ENCODE measurements at places on chromosomes 12 and 14.

DNA sequence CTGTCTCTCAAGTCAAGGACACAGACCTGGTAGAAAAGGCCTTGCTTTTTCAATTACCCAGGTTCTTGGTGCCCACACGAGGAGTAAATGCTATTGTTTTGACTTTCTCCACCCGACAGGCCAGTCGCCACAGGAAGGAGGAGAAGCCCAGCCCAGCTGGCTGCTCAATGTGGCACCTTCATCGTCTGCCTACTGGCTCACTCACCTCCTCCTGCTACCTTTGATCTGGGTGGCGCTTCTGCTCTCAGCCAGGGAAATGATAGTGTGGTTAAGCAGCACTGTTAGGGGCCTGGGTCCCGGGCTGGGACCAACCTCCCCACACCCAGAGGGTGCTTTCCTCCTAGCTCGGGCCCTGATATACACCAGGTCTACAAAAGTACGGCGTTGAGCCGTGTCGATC, 75.0 kb upstream of the FZD10 start:
- no peak for DNase-seq

DNA sequence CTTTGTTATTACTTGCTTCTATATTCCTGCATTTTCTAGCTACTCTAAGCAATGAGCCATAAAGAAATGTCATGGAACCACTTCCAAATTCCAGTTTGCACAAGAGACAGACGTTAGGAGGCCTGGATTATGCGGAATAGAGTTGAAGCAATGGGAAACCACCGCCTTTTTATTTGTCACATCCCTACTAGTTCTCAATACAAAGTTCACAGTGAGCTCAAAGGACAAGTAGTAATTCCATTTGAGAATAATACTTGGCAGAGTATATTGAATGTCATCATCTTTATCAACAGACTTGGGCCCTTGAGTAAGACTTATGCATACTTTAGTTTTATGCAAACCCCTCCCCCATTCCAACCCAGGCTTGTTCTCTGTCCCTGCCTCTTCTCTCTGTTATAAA, 3.7 kb upstream of the SLC15A5 start:
- no peak for DNase-seq

GRCh38 chr14:34012978-34013720, 62.3 kb upstream of the EGLN3 start:
- no peak for DNase-seq

- DNase-seq = peak; percentile 84
Observed at GRCh38 chr14:100108042-100108825, 43.0 kb downstream of the EVL start.

DNA sequence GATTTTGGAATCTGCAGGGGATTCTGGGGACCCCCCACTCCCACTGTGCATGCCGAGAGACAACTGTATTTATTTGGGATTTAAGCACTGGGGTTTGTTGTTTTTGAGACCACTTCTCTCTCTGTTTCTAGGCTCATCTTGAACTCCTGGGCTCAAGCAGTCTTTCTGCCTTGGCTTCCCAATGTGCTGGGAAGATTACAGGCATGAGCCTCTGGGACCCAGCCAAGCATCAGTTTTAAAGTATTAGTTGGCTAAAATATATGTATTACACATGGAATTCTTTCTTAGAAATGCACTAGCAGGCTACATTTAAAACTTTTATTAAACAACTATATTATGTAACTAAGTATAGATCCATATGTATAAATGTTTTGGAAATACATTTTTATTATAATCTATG, 78.3 kb downstream of the AEBP2 start:
- DNase-seq = no peak

GRCh38 chr14:53019406-53019805, 68.6 kb upstream of the FERMT2 start:
- DNase-seq = no peak

DNA sequence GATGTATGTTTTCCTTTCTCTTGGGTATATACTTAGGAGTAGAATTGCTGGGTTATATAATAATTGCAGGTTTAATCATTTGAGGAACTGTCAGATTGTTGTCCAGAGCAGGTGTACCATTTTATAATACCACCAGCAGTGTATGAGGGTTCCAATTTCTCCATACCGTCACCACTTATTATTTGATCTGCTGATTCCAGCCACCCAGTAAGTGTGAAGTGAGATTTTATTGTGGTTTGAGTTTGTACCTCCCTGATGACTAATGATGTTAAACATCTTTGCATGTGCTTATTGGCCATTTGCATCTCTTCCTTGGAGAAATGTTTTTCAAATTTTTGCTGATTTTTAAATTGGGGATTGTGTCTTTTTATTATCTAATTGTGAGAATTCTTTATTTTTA, 15.1 kb downstream of the NCKAP5L start:
- no peak for DNase-seq

DNA sequence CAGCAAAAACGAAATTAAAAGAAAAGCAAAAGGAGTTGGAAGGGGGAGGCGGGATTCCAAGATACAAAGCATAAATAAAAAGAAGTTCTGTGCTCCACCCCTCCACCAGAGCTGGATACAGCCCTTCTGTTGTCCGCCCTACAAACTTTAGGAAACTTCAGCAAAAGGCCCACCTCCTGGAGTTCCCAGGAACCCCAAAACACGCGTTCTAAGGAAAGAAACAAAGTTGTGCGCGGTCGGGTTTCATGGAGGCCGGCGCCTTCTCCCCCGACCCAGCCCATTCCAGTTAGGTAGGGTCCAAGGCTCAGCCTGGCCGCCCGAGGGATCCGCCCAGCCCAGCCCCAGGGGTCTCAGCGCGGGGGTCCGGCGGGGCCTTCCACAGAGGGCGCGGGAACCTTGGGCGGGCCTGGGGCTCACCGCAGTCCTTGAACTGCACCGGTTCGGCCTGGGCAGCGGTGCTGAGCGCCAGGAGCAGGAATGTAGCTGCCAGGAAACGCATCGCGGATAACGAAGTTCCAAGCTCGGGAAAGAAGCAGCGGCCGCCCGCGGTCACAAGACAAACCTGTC, at the start of gene NPC2:
TSS of gene NPC2 (minus strand) at position 530 of the 567 bp plus-strand sequence. CDS start at position 499, 31 bp downstream.
- no peak for DNase-seq

DNA sequence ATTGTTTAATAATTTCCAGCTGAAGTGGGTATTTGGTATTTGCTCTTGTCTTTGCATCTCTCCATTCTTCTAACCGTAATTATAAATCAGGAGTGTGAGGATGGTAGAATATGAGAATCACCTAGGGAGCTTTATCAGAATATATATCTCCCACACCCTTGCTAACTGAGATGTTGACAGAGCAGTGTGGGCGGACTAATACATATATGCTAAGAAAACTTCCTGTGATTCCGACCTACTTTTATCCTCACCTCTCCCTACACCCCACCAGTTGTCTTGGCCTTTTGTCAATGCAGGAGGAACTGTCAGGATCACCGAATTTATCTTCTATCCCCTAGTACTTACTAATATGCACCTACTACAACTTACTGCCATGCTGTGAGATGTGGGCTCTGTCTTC, 14.7 kb upstream of the GNPNAT1 start:
- no peak for DNase-seq

DNA sequence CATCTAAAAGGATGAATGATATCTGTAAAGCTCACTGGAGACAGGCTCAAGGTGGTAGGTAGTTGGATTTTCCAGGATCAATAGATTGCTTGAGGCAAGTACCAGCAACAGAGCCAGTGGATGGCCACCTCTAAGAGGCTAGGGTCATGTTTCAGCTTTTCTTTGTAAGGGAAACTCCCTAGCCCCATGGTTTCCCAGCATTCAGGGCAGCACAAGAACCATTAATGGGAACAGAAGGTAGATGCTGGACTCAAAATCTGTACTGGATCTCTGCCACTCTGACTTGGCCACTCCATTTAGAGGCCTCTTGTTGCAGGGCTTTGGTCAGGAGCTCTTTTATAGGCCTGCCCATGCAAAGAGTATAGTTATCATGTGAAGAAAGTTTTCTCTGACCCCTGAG, 76.1 kb upstream of the DYRK2 start:
- DNase-seq = no peak

DNA sequence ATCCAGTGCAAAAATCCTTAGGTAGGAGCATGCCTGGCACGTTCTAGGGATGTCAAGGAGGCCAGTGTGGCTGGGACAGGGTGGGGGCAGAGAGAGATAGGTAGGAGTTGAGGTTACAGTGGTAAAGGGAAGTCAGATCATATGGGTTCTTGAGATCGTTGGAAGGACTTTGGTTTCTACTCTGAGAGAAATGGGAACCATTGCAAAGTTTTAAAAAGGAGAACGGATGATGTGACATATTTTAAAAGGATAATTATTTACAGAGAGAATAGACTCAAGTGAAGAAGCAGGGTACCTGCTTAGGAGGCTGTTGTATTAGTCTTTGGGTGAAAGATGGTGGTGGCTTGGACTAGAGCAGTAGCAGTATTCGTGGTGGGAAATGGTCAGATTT, 47.6 kb upstream of the ATP2B1 start:
- no peak for DNase-seq

DNA sequence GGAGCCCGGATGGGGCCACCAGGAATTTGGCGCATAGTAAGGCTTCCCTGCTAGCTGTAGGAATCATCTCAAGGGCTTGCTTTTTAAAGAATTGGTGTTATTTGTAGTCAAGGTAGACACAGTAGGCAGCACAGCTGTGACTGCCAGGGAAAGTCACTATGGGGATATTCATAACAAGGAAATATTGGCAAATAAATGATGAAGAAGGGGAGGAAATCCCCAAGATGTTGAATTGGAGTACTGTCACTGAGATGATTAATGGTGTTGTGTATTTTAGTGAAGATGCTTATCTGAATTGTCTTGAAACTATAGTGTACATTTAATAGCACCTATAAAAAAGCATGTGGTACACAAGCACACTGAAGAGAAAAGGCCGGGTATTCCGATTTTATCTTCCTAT, 118.9 kb downstream of the NPAS3 start:
- DNase-seq = no peak

GRCh38 chr12:125171267-125171666, 106.0 kb downstream of the AACS start:
- DNase-seq = no peak

DNA sequence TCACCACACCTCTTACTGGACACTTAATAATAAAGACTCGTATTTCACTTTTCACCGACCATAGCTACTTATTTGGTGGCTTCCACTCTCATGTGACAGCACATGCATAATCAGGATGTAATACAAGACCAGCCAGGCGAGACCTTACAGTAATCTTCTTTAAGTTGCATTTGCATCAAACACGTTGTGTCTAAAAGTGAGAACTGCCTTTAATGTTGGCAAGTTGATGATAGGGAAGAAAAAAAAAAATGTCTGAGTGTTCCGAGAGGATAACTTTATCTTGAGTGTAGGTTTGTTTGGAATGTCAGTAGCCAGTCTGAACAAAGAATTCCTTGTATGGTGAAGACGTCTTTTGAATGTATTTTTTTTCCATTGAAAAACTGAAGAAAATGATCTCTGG, 440.4 kb downstream of the ADAMTS20 start:
- no peak for DNase-seq

DNA sequence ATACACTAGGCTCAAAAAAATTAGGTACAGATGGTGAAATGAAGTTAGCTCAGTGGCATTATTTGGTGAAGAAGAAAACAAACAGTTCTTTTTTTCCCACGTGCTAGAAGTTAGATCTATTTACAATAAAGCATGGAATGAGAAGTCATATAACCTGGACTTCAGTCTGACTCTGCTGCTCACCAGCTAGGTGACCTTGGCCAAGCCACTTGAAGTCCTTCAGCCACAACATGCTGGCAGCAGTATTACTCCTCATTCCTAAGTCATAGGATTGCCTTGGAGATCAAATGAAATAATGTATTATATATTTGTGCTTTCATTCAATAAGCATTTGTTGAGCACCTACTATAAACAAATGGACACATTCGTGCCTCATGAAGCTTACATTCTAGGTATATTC, 45.2 kb downstream of the PTHLH start:
- no peak for DNase-seq

DNA sequence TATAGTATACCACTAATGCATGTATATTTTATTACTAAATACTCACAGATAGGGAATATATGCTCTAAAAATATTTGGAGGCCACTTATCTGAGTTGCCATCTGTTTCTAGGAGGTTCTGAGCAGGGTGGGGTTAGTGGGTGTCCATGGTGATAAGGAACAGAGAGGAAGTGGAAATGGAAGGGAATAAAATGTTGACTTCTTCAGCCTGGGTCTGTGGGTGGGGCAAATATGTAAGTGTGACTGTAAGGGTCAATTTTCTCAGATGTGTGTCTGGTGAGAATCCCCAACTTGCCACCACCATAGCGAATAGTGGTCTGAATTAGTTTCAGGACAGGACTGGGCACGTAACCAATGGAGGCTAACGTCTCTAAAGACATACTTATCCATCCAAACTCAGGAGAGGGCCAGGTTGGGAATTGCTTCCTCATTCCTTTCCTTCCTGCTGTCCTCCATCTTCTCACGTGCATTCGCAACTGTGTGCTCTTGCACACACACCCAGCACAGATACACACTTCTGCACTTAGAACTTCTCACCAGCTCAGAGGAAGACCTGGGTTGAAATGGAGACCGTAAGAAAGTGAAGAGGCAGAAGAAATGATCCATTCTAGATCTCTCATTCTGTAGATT, 54.2 kb upstream of the GZMB start:
- no peak for DNase-seq

GRCh38 chr12:50614167-50614759, 109.5 kb downstream of the DIP2B start:
- no peak for DNase-seq

DNA sequence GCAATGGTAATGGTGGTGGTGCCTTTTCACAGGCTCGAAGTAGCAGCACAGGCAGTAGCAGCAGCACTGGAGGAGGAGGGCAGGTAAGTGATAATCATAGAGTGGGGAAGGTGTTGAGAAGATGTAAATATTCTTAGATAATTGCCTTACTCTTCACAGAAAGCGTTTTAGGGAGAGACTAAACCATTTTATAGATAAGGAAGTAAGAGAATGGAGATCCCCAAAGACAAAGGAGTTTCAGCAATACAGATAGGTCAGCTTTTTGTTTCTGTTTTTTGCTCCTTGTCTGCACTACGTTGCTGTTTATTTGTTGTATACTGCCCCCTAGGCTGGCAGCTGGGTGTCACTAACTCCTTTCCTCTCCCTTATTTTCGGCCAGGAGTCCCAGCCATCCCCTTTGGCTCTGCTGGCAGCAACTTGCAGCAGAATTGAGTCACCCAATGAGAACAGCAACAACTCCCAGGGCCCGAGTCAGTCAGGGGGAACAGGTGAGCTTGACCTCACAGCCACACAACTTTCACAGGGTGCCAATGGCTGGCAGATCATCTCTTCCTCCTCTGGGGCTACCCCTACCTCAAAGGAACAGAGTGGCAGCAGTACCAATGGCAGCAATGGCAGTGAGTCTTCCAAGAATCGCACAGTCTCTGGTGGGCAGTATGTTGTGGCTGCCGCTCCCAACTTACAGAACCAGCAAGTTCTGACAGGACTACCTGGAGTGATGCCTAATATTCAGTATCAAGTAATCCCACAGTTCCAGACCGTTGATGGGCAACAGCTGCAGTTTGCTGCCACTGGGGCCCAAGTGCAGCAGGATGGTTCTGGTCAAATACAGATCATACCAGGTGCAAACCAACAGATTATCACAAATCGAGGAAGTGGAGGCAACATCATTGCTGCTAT, 2.0 kb downstream of the SP1 start:
- no peak for DNase-seq

GRCh38 chr12:132174015-132174838, 30.0 kb downstream of the NOC4L start:
- DNase-seq = no peak

GRCh38 chr14:54804538-54805041, 98.0 kb downstream of the GCH1 start:
- no peak for DNase-seq
